ENCODE measurements at places on chromosomes 4 and X.

- no peak for DNase-seq
These were observed 17.5 kb upstream of the IGSF1 start for GRCh38 chrX:131306601-131307000.

- DNase-seq, result peak; percentile 67
These were observed 116.7 kb downstream of the KLHL8 start for GRCh38 chr4:87103691-87104187.

GRCh38 chrX:97629597-97629985 lies 745.9 kb downstream of the RPA4 start:
- DNase-seq, result no peak

DNA sequence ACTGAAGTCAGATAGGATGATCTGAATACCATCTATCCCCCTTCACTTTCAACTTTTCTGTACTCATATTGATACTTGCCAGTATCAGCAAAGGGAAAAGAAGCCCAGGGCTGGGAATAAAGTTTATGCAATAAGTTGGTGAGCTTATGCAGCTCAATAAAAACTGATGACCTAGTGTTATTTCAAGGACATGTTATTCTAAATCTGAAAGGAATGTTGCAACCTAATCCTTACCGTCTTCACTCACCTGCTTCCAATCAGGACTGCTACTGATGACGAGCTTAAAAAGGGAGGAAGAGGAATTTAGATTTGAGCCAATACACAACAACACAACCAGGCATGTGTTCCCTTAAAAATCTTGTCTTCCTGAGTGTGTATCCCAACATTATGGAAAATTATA lies 419.9 kb downstream of the SPRY1 start:
- no peak for DNase-seq

GRCh38 chr4:77127215-77127614 lies 29.8 kb upstream of the CCNG2 start:
- no peak for DNase-seq

DNA sequence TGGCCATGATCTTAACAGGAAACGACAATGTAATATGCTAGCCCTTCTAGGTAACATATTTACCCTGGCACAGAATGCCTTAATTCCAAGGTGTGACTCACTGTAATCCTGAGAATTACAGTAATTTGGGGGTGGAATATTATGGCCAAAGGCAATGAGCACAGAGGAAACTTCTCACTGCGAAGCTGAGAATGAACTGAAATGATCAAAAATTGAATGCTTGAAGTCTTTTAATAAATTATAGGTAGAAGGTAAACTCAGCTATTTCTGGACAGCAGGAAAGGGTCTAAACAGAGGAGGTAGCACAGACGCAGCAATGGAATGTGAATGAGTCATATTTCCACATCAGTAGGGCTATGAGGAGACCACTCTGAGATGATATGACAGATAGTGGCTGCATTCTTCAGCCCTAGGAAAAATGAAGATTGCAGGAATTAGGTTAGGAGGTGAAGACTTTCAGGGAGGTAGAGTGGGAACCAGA lies 312.6 kb downstream of the PACRGL start:
- DNase-seq, result no peak

- no peak for DNase-seq
These were observed 108.7 kb upstream of the TTC29 start for GRCh38 chr4:147054228-147054872.

GRCh38 chr4:31983246-31983645 lies 1263.1 kb downstream of the PCDH7 start:
- DNase-seq, result no peak

DNA sequence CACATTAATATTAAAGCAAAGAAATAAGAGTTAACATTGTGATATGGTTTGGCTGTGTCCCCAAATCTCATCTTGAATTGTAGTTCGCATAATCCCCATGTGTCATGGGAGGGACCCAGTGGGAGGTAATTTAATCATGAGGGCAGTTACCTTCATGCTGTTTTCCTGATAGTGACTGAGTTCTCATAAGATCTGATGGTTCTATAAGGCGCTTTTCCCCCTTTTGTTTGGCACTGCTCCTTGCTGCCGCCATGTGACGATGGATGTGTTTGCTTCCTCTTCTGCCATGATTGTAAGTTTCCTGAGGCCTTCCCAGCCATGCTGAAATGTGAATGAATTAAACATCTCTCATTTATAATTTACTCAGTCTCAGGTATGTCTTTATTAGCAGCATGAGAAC lies 153.8 kb upstream of the GALNT7 start:
- DNase-seq, result no peak

DNA sequence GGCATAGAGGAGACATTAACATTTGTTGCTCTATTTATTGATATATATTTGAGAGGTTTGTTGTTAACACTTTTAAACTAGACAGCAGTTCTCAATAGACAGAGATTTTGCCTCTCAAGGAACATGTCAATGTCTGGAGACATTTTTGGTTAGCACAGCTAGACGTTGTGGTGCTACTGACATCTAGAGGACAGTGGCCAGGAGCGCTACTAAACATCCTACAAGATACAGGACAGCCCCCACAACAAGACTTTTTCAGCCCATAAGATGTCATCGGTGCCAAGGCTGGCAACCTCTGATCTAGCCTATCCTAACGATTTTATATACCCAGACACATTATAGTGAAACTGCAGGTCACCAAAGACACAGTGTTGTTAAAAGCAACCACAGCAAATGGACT lies 18.4 kb upstream of the CTSO start:
- DNase-seq, result no peak

GRCh38 chrX:13750204-13750603 lies 15.7 kb downstream of the OFD1 start:
- peak; percentile 64 for DNase-seq

GRCh38 chr4:105129286-105130040 lies 17.2 kb upstream of the TET2 start:
- no peak for DNase-seq

- no peak for DNase-seq
These were observed 9.6 kb downstream of the MSX1 start for GRCh38 chr4:4868758-4869723.

DNA sequence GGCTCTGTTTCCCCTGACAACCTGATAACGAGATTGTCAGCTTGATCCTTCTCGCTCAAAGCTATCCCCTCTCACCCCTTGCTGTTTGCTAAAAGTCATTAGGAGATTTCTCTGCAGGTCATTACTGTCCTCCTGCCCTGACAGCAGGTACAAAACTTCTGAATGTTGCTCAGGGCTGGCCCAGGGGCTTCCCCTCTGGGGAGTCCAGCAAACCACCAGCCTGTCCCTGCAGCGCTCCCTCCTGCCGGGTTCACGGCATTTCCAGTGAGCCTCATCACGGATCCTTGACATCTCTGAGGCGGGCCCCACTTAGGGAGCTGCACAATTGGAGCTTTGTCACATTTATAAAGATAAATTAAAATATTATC lies 5.2 kb upstream of the SORCS2 start:
- no peak for DNase-seq

GRCh38 chrX:1248331-1249061 lies 20.1 kb upstream of the CSF2RA start:
- DNase-seq, result peak; percentile 16

DNA sequence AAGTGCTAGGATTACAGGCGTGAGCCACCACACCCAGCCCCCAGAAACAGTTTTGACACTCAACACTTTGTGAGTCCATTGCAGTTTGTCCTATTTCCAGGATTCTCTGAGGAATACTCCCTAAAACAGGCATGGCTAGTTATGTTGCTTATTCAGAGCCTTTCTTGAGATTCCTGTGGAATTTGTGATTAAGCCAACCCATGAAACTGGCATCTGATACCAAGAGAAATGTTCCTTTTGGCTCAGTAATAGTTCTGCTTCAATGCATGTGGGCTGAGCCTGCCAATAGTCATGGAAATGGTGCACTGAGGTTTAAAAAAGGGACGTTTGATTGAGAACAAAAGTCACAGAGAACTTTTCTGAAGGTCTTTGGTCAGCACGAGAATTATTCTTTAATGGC lies 241.7 kb downstream of the PPP1R2C start:
- DNase-seq, result no peak

DNA sequence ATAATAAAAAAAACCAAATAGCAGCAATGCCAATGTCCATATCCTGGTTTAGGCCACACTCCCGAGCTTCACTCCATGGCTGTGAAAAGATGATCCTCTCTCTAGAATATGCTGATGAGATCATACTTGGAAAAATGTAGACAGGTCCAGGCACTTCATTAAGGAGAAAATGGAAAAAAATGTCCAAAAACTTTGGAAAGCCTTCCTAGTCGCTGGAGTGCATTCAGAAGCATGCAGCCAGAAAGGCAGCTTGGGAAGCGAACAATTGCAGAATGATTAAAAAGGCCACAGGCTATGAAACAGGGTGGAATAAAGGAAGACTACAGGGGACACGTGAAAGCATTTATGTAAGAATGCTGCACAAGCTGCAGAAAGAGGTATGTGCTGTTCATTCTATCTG lies 165.6 kb upstream of the HCCS start:
- DNase-seq, result no peak

GRCh38 chr4:76874176-76874575 lies 23.8 kb downstream of the SOWAHB start:
- DNase-seq, result no peak

DNA sequence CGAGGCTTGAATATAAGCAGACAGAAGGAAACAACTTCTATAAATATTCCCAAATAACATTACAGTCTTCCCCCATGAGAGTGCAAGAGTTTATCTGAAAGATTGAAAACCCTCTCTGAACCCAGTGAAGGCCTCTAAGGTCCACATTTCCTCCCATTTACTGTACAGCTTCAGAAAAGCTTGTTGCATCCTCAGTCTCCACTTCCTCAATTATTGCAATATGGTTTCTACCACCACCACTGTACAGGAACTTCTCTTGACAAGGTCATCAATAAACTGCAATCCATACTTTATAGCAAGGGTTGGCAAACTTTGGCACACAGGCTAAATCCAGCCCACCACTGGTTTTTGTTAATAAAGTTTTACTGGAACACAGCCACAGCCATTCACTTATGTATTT lies 239.0 kb downstream of the THOC2 start:
- no peak for DNase-seq

DNA sequence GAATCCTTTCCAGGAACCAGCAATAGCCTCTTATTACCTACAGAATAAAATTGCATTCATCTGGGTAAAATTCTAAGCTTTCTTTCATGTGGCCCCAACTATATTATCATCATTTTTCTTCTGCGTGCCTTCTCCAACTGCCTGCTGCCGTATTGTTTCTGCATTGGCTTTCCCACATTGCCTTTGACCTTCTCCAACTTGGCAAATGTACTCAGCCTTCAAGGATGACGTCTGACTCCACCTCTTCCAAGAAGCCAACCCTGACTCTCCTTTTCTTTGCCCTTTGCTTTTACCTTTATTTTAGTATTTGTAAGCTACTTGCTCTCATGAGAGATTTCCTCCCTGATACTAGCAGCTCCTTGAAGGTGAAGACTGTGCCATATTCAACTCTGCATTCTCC lies 200.4 kb upstream of the FAM9B start:
- no peak for DNase-seq

DNA sequence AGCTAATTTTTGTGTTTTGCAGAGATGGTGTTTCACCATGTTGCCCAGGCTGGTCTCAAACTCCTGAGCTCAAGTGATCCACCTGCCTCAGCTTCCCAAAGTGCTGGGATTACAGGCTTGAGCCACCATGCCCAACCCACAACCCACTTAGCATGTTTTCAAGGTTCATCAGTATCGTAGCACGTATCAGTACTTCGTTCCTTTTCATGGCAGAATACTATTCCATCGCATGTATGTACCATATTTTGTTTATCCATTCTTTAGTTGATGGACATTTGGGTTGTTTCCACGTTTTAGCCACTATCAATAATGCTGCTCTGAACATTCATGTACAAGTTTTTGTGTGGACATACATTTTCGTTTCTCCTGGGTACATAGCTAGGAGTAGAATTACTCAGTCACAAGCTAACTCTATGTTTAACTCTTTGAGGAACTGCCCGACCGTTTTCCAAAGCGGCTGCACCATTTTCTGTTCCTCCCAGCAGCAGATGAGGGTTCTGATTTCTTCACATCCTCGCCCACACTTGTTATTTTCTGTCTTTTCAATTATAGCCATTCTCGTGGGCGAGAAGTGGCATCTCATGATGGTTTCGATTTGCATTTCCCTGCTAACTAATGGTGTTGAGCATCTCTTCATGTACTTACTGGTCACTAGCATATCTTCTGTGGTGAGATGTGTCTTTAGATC lies 32.5 kb downstream of the MAN2B2 start:
- DNase-seq, result no peak

DNA sequence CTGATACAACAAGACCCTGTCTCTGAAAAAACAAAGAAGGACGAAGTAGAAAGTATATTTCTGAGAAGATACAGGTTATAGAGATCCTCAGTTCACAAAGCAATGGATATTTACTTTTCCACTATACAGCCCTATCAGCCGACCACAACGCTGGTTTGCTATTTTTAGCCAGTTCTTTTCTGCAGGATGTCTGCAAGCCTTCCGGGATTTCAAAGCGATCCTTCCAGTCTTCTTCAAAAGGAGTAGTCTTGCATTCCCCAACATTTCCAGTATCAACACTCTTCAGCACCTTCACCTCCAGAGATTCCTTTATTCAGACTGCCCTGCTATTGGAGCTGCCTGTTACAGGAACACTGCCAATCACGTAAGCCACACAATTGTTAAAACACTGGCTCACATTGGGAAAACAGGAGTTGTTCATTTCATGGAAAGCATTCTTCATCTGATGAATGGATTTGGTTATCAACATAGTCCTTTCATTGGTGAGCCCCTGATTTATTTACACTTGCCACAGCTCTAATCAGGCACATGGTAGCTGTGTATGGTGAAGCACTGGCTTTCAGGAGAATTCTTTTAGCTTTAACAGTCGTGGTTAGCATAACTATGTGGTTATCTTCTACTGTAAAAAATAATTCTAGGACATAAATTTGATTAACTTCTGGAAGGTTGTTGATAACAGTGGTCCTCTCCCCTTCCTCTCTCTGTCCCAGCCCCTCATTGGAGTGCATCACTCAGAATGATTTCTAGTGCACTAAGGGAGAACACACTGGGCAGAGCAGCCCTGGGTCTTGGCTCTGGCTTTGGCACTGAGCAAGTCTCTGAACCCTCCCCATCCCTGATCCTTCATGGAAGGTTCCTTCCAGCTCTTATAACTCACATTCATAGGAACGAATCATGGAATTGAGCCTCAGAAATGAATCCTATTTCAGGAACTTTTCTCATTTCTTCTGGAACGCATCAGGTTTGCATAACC lies 109.9 kb upstream of the SORBS2 start:
- no peak for DNase-seq

DNA sequence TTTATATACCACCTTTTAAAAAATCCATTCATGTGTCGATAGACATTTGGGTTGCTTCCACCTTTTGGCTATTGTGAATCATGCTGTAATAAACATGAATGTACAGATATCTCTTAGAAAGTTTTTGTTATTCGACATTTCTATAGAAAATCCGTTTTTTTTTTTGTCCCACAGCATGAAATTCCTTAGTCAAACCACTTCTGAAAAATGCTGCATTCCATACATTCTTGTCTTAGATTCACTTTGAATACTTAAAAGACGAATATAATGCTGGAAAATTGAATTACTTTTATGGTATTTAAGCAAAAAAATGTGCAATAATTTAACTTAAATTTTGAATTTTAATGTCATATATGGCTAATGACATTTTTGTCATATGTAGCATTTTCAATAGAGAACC lies 1345.5 kb downstream of the TECRL start:
- no peak for DNase-seq

GRCh38 chr4:152666946-152667345 lies 12.9 kb downstream of the TMEM154 start:
- DNase-seq, result no peak

All from activated CD4-positive, alpha-beta T cell treated with anti-CD3 and anti-CD28 coated beads, Interleukin-10, Interleukin-2, amounts not matched to agents 100 ng/mL and 50 ng/mL, durations not matched to agents 16 hours and 8 hours (primary cell).